ENCODE measurements at places on chromosomes 4 and X.

GRCh38 chr4:156934259-156934635, 37.4 kb downstream of the PDGFC start:
- DNase-seq, result no peak

- DNase-seq, result no peak
Observed at GRCh38 chr4:133102043-133102442, 47.1 kb upstream of the PCDH10 start.

DNA sequence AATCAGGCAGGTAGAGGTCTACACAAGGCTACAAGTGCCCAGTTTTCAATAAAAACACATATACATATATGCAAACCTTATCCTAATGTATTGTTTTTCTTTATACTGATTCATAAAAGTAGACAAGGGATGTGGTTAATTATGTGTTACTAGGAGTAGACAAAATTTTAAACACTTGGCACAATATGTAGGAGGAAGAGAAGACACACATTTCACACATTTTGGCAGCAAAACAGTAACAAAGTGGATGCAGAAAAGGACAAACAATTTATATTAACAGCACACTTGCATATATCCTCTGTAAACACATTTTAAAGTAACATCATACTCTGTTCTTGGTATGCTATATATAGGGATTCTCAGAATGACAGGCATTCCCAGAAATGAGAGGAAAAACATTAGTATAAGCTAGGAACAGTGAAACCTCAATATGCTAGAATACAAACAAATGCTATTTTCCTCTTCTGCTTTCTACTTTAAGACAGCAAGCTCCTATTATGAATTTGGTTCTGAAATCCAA, 63.8 kb downstream of the GPRIN3 start:
- DNase-seq, result no peak

DNA sequence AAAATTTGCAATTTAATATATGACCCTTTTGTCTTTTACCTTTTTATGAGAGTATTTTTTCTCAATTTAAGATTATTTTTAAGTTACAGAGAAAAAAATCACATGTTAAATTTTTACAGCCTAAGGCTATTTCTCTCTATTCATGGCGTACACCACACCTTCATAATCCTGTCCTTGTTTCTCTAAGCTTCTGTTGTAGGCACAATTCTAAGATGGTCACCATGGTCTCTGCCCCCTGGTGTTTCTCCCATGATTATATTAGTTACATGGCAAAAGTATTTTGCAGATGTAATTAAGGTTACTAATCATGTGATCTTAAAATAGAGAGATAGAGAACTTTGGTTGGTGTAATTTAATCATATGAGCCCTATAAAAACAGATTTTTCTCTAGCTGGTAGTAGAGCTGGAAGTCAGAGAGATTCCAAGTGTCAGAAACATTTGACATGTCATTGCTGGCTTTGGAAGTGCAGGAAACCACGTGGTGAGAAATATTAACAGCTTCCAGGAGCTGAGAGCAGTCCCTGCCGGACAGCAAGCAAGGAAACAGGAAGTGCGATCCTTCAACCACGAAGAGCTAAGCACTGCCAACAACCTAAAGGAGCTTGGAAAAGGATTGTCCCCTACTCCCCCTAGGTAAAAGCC, 89.8 kb downstream of the EIF4E start:
- no peak for DNase-seq

GRCh38 chr4:153538487-153539357, 72.6 kb downstream of the TMEM131L start:
- no peak for DNase-seq

GRCh38 chr4:24991015-24991414, 39.7 kb downstream of the LGI2 start:
- no peak for DNase-seq

GRCh38 chrX:154002215-154002719, 17.4 kb downstream of the IRAK1 start:
- no peak for DNase-seq

- no peak for DNase-seq
Observed at GRCh38 chr4:105725623-105726022, 17.0 kb downstream of the GSTCD start.

- DNase-seq, result no peak
Observed at GRCh38 chr4:15568821-15569220, 86.3 kb downstream of the FBXL5 start.

DNA sequence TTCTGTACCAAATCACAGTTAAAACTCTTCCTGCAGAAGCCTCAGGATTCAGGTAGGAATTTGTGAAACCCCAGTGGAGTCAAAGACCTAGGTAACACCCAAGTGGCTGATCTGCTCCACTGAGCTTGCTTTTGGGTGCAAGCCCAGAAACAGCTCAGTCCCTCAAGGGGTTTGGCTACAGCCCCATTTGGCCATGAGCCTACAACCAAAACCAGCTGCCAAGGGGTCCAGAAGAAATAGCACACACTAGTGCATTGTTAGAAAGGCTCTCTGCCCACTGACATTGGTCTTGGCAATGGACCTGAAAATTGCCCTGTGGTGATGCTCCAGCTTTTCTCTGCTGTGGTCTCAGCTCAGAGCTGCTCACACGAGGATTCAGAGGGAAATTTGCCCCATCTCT, 577.4 kb upstream of the INTU start:
- DNase-seq, result no peak

DNA sequence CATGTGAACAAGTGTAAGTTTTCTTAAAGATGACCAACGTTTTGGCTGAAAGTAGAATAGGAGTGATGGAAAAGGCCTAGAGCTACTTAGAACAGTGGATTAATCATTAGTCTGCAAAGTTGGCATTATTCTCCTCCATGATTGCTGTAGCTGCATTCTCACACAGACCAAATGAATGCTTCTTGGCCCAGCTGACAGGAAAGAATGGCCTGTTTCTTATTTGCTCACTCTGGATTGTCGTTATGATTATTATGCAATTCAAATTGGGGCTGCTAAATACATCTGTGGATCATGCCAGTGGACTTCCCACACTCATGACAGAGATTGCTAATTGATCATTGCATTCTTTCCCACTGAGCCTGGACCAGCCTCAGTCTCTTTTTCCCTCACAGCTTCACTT, 285.0 kb downstream of the STIM2 start:
- no peak for DNase-seq

- no peak for DNase-seq
Observed at GRCh38 chr4:1232661-1233621, 16.0 kb downstream of the CTBP1 start.

- peak; percentile 84 for DNase-seq
Observed at GRCh38 chr4:173930329-173930967, 353.0 kb downstream of the FBXO8 start.

DNA sequence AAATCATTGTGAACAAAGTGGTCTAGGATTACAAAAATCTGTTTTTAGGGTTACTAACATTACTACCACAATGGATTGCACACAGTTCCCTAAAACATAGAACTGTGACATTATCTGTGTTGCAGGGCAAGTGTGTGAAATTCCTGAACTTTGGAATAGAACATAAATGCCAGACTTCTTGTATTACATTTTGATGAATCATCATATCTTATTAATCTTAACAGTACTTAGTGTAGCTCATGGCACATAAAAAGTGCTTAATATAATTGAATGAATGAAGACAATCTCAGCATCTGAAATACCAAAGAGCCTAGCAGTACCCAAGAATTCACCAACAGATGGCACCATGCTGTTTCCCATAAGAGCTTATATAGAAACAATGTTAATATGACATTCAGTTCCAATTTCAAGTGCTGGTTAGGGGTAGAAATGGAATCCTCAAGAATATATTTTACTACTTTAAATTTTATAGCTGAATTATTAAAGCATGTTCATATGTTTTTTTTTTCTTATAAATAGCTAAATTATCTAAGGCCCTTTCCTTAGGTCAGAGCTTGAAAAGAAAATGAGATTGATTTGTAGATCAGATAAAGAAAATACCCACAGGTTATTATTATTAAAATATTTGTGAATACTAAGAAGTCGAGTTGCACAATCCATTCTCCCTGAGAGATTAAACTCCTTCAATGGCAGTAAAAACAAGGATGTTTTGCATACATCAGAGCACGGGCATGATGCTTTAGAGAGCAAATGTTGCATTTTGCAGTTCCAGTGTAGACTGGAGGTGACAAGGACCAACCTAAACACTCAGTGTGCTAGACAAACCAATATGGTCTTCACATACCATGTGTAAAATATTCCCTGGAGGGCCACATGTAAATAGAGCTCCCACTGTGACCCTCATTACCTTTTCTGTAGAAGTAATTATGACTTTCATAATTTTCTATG, 25.7 kb upstream of the SHISA3 start:
- peak; percentile 5 for DNase-seq

DNA sequence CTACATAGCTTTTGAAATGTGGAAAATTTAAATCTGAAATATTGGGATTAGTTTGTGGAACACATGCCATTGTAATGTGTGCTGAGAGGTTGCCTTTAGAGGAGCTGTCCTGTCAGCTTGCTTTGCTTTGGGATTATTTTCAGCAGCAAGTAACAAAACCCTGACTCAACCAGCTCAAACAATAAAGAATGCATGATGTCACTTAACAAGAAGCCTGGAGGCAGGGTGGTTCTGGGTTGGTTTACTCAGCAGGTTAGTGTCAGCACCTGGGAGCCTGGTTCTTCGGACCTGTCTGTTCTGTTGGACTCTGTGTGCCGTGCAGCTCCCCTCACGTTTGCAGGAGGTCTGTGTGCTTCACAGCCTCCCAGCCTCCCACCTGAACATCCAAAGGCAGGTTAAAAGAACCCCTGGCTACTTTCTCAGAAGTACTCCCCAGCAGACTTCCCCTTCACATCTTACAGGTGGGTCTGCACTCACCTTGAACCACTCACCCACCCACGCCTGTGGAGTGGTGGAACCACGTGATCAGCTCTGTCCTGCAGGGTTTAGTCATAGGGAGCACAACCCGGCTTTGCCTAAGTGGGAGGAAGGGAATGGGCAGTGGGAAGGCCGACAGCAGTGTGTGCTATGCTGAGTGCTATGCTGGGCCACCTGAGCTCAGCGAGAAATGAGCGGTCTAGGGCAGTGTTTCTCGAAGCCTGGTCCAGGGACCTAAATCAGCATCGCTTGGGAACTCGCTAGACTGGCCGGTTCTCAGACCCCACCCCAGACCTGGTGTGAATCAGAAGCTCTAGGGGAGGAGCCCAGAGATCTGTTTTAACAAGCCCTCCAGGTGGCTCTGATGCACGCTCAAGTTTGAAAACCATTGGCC, 20.4 kb downstream of the TMEM131L start:
- DNase-seq, result no peak

- DNase-seq, result no peak
Observed at GRCh38 chrX:31811106-31811505, 739.3 kb upstream of the FTHL17 start.

- no peak for DNase-seq
Observed at GRCh38 chrX:68651110-68651509, 3.6 kb downstream of the STARD8 start.

GRCh38 chr4:53127365-53127764, 238.5 kb downstream of the SCFD2 start:
- DNase-seq, result no peak

DNA sequence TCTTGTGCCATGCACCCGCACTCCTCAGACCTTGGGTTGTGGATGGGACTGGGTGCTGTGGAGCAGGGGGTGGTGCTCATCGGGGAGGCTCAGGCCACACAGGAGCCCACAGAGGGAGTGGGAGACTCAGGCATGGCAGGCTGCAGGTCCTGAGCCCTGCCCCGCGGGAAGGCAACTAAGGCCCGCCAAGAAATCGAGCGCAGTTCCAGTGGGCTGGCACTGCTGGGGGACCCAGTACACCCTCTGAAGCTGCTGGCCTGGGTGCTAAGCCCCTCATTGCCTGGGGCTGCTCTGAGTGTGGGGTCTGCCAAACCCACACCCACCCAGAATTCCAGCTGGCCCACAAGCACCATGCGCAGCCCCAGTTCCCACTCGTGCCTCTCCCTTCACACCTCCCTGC, 450.5 kb upstream of the FGF16 start:
- DNase-seq, result no peak

DNA sequence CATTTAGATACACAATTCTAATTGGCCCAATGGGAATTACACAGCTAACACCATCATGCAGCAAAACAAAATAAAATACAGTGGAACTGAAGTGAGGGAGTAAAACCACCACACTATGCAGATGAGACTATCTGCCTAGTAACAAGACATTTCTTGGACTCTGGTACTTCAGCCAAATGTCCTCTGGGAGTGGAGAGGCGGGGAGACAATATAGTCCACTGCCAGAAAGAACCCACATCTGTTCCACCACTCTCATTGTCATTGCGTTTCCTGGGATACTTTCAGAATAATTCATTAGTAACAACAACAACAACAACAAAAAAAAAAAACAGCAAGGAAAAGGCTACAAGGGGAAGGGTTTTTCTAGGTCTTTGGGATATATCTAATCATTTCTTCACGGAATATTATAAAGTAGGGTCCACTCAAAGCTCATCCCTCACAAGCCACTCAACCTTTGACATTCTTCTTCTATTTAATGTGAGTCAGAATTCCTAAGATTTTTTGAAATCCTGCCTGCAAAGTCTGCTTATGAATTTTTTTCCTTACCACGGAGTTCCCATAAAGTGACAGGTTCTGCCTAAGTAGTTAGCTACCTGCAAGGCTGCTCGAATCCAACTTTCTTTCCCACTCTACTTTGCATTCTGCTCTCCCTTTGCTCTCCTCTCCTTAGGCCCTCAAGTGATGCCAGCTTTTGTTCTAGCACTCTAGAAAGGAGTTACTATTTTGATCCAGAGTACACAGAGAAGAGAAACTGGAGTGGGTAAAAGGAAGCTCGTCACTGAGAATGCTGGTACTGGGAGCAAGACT, 254.6 kb downstream of the CHIC1 start:
- no peak for DNase-seq

- no peak for DNase-seq
Observed at GRCh38 chr4:184668511-184669114, 19.1 kb downstream of the PRIMPOL start.

DNA sequence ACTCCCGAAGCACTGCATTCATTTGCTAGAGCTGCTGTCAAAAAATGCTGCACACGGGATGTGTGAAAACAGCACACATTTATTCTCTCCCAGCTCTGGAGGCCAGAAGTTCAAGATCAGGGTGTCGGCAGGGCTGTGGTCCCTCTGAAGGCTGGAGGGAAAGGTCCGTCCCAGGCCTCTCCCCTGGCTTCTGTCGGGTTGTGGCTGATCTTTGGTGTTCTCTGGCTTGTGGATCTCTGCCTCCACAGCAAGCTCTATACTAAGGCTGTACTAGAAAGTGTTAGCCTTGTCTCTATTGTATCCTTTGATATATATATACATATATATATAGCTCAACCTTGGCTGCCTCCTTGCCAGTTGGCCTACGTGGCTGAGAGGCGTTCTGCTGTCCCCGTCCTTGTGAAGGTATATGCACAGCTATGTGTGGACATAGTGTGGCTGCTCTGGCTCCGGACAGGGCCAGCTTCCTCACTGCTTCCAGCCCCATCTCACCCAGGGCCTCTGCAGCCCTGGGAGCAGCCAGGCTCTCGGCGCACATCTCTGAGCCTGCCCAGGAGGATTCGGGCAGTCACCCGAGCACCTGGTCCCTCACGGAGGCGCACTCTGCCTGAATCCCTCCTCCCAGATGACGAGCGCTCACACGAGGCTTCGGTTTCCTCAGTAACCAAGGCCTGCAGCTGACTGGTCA, 15.0 kb upstream of the DUSP9 start:
- DNase-seq, result no peak
